Stimulated activated CD4-positive, alpha-beta T cell treated with anti-CD3 and anti-CD28 coated beads, Interleukin-12 subunit alpha, Interleukin-12 subunit beta, amount 100 ng/mL, for 24 hours (primary cell): ENCODE measurements at places on chromosomes 7 and 10.

GRCh38 chr7:32535162-32535702 is 39.9 kb downstream of the AVL9 start:
- no peak for DNase-seq

GRCh38 chr7:133940368-133940767 is 186.8 kb upstream of the LRGUK start:
- no peak for DNase-seq

DNA sequence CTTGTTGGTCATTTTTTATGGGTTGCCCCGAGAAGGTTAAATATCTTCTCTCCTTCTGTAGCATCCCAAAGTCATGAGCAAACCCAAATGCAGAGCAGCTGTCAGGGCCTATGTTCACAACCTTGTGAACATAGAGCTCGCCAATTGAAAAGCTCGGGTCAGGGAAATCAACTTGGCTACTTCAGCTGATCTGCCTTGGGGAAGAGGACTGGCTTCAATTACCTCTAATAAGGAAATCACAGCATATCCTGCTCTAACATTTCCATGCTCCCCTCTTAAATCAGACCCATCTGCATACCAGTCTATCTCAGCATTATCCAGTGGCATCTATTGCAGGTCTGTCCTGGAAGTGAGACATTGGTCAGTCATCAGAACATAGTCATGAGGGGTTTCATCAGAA is 105.6 kb downstream of the ANKRD26 start:
- DNase-seq: no peak

- DNase-seq: no peak
These were observed 108.2 kb downstream of the COL26A1 start for GRCh38 chr7:101470668-101471487.

DNA sequence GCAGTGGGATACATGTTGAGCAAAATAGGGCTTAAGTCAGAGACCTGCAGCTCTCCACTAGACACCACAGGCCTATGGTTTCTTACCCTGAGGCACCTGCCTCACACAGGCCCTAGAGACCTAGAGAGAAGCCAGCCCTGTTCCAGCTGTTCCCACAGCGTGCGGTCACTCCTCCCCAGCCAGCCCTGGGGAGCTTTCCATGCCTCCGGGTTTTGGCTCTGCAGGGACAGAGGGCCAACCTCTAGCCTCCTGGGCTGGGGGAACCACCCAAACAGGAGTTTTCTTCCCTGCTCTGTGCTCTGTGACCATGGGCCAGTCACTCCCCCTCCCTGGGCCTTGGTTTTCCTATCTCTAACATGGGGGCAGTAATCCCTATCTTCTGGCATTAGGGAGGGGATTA is 33.0 kb downstream of the SH2B2 start:
- no peak for DNase-seq

GRCh38 chr7:54841772-54842697 is 83.0 kb upstream of the SEC61G start:
- no peak for DNase-seq

GRCh38 chr10:109912335-109913281 is 10.7 kb downstream of the XPNPEP1 start:
- DNase-seq: no peak

DNA sequence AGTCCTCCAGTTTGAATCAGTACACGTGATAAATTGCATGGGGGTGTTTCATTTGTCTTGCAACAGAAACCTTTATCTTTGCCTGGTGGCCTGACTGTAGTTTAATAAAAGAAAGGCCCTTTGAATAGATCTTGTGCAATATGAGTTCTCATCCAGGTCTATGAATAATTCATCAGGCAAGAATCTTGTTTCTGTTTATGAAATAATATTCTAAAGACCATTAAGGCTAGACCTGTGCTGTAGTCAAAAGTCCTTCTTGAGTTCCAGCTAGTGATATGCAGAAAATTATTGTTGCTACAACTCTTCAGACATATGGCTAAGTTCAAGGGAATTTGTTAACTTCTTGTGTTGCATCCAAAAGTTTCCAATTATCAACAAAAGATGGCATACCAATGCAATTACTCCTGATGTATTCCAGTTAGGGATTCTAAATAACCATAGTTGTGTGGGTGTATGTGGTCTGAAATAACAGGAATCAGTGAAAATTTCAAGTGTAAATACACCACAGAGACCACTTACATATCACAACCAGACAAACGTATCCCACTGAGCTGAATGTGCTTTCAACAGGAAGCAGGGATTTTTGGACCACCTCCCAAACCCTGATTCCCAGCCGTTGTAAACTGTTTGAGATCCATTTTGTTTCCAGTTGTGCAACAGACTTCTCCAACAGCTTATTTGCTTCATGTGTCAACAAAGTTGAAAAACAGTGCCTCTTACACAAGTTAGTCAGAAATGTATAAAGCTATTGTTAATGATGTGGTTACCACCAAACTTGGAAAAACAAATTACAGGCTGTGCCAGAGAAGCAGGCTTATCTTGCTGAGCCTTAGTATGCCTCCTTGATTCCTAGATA is 54.7 kb upstream of the BICC1 start:
- no peak for DNase-seq

- no peak for DNase-seq
These were observed 490 bp downstream of the KIN start for GRCh38 chr10:7787150-7787856.

DNA sequence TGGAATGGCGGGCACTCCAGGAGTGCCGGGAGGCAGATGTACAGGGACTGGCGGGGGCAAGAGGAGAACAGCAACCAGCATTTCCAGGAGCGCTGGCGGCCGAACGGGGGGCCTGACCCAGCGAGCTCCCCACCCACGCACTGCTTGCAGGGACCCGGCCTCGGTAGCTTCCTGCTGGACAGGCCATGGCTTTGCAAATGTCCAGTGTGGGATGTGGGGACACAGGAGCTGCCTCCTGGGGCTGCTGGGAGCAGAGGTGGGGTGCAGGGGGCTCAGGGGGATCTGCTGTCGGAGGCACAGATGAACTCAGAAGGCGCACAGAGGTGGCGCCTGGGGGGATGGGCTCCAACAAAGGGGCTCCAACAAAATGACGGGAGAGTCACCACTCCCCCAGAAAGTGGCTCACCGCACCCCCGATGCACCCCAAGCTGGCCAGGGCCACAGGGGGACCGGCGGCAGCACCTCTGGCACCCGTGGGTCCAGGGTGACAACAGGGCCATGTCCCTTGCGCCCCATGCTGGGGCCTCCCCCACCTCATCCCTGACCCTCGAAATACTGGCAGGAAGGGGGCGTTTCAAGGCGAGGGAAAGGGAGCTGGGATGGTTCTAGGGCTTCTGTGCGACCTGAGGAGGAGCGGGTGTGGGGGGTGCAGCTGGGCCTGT is 41.1 kb downstream of the AP5Z1 start:
- no peak for DNase-seq

- no peak for DNase-seq
These were observed 45.1 kb downstream of the SPOCK2 start for GRCh38 chr10:72043016-72043834.

- no peak for DNase-seq
These were observed 211.1 kb upstream of the TCF7L2 start for GRCh38 chr10:112738606-112739591.

DNA sequence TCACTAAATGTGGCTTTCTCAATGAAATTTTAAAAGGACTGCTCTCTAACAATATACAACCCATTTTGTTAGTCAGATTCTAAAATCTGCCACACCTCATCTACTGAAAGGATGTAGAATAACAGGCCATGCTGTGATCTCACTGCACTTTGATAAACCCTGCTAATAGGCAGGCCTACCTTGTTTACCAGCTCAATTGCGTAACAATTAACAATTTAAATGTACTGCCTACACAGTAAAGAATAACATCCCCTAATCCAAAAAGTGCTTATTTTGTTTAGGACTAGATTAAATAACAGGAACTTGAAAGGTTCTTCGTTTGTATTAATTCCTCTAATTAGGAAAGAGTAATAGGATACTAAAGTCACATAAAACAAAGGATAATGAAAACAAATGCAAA is 4.5 kb downstream of the SRI start:
- DNase-seq: no peak

GRCh38 chr10:132715776-132716680 is 69.9 kb downstream of the NKX6-2 start:
- DNase-seq: no peak

GRCh38 chr10:70085975-70086613 is 33.4 kb downstream of the MACROH2A2 start:
- no peak for DNase-seq

GRCh38 chr7:81604075-81604807 is 165.6 kb downstream of the HGF start:
- no peak for DNase-seq

GRCh38 chr10:69501657-69502056 is 50.4 kb downstream of the TSPAN15 start:
- no peak for DNase-seq

- no peak for DNase-seq
These were observed 43.1 kb upstream of the PHF14 start for GRCh38 chr7:10930551-10930950.

DNA sequence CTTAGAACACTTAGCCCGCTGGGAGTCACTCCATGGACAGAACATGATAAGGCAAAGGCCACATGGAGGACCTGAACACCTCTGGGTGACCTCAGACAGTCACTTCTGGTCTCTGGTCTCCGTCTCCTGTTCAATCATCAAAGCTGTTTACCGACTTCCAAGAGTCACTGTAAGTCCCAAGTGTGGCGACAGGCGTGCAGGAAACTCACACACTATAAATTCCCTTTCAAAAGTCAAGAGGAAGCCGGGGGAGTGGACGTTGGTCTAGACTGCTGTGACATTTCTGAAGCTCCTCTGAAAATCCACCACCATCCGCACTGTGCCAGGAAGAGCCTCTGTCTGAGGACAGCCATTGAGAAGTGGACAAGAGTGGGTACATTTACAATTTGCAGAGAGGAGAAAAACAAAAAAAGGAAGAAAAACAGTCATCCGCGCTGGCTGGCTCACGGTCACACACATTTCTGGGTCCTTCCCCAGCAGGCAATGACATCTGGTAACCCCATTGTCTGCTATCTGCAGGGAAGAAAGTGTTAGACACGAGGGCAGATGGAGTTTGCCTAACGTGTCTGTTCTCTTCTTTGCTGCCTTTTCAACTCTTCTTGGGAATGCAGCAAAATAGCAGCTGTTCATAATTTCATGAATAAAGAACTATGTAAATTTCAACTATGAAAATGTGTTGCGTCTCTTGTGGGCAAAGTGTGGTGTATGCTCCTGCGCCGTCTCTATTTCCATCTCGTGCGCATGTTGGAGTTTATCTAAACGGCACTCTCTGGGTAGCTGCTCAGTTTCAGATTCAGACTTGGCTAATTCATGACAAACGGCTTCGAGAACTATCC is 32.9 kb upstream of the CUX1 start:
- no peak for DNase-seq

- no peak for DNase-seq
These were observed 1.4 kb downstream of the ERLIN1 start for GRCh38 chr10:100184426-100184825.

DNA sequence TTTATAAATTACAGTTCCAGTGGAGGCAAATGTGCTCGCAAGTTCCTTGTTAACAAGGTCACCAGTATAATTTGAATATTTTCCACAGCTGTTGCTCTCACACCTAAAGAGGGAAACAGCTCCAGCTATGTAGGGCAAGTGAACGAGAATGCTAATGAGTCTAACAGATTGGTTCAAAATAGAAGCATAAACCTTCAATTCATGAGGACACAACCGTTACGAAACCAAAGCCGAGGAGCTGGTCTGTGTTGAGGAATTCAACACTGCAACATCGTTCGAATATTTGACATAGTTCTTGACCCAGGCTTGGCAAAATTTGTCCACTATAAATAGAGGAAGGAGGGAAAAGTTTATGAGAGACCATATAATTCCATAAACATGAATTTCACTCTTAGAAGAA is 161.3 kb downstream of the KLF6 start:
- DNase-seq: no peak

GRCh38 chr10:107067843-107068242 is 96.7 kb downstream of the SORCS1 start:
- DNase-seq: no peak

DNA sequence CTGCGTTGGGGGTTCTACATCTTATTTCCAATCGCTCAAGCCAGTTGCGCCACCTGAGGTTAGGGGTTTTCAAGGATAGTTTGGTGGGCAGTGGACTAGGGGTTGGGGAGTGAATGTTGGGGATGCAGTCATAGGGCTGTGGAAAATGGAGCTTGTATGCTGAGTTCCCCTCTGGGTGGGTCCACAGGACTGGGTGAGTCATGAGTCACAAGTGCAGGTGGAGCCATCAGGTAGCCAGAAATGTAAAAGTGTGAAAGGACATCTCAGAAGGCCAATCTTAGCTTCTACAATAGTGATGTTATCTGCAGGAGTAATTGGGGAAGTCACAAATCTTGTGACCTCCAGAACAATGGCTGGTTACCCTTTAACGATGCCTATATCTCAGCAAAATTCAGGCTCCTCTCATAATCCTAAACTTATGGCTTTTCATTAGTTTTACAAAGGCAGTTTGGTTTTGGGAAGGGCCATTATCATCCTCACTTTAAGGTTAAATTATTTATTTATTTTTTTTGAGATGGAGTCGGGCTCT is 18.0 kb upstream of the MKRN1 start:
- no peak for DNase-seq

GRCh38 chr7:41899823-41900433 is 197.0 kb upstream of the INHBA start:
- DNase-seq: no peak

GRCh38 chr7:113071465-113071864 is 15.2 kb downstream of the GPR85 start:
- DNase-seq: no peak

DNA sequence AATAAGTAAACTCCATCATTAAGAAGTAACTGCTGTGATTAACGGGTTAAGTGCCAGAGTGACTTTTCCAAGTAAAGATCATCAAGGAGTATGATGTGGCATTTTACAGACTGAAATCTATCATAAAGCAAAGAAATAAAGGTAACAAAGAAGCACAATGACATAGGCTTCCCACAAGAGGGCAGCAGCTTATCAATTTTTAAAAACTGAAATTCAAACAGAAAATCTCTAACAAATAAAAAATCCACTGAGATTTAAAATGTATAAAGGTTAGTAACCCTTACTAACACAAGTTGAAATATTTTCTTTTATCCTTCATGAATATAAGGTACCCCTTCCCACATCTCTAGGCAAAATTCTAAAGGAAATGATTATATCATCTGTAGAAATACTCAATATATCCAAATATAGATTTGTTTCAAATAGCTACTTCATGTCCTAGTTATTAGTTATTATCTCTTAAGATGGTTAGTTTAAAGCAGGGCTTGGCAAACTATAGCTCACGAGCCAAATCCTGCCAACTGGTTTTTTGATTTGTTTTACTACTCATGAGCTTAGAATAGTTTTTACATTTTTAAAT is 29.2 kb downstream of the FAM3C start:
- DNase-seq: no peak
